ENCODE measurements at places on chromosomes 5 and 9. TPM values are rescaled to one million over a fixed set of nuclear protein-coding genes. Genes with fewer than 3 reads are reported as not detected.

Gene IL33
- total RNA-seq: not detected

- H3K27me3 ChIP-seq: no peaks in the 10 kb centered on the region
- H3K27ac ChIP-seq: no peak overlapping the region
- DNase-seq: no peak
- H3K36me3 ChIP-seq: no peaks in the 10 kb centered on the region
- H3K4me1 ChIP-seq: no peaks in the 10 kb centered on the region
- H3K4me3 ChIP-seq: no peak overlapping the region
Measured at GRCh38 chr9:94974154-94974879, 247.8 kb downstream of the AOPEP start.

DNA sequence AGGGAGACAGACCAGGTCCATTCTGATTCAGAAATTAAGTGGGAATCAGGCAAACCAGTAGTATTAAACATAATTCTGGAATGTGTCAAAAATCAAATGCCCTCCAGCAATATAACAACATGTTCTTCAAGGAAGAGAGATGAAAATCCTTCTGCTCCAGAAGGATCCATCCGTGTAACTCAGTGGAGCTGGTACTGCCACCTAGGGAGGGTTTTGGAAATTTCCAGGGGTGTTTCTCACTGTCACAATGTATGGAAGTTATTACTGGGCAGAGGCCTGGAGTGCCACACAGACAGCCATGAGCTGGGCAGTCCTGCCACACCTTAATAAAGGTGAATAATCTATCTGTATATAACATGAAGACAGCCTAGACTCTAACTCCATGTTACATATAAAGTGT is 87.5 kb downstream of the TTLL11 start:
- no peaks in the 10 kb centered on the region for H3K27me3 ChIP-seq
- no peaks in the 10 kb centered on the region for H3K4me1 ChIP-seq
- H3K36me3 ChIP-seq: no peaks in the 10 kb centered on the region
- H3K4me3 ChIP-seq: no peak overlapping the region

Gene KIF24
- 7.0 TPM for total RNA-seq

DNA sequence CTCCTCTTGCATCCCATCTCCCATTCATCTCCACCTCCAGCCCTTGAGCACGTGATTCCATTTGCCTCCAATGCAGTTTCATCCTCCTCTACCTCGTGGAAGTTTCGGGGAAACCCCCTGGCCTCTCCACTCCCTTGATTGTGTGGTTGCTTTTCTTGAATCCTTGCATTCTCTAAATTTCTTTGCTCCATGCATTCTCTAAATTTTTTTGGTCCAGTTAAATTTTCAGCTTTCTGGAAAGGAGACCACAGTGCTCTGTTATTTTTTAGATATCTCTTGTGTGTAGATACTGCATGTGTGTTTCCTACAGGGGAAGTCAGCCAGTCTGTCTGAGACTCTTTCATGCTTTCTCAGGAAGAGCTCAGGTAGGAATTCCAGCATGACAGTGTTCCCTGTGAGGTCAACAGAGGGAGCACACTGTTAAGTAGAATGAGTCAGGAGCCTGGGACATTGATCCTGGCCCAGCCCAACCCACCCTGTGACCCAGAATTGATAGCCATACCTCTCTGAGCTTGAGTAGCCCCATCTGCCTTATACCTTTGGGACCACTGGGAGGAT is 52.8 kb downstream of the AMBP start:
- no peak for DNase-seq
- H3K27me3 ChIP-seq: no peaks in the 10 kb centered on the region
- no peaks in the 10 kb centered on the region for H3K4me1 ChIP-seq
- no peaks in the 10 kb centered on the region for H3K36me3 ChIP-seq
